ENCODE measurements at places on chromosomes 7 and 10. TPM values are rescaled to one million over a fixed set of nuclear protein-coding genes. Genes with fewer than 3 reads are reported as not detected.

LANCL2 gene
- 24.5 TPM for total RNA-seq

GRCh38 chr10:70925377-70926225, 37.2 kb upstream of the PCBD1 start:
- peak; percentile 69 for DNase-seq

GRCh38 chr7:51702673-51703072, 386.1 kb upstream of the COBL start:
- DNase-seq = no peak

LAMB4 gene
- 17.3 TPM for total RNA-seq

TYW1B gene
- 50.3 TPM for total RNA-seq

- no peak for DNase-seq
Observed at GRCh38 chr10:78937800-78938694, 130.7 kb upstream of the ZMIZ1 start.

SLIT1 gene
- total RNA-seq = 1.7 TPM

DNA sequence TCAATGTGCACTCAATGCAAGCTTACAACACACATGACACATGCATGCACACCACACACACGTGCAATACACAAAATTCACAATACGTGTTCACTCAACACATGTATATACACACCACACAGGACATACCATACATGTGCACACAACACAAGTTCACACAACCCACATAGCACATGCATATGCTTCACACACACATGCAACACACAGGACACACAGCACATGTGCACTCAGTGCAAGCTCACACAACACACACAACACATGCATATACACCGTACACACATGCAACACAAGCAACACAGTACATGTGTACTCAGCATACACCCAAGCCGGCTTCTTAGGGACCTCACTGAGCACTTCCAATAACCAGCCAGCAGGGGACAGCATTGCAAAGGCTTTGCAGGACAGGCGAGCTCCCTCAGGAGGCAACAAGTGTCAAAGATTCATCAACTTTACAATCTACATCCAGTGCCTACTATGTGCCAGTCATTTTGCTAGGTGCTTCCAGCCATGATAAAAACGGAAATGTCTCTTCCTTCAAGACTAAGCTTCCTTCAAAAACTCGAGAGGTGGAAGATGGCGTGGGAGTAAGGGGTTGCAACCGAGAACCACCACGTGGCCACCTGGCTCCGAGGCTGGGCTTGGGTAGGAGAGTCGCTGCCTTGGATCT, 61.1 kb downstream of the JCAD start:
- DNase-seq = peak; percentile 68

CLRN3 gene
- total RNA-seq = 119 TPM

SH2B2 gene
- total RNA-seq = 2.0 TPM

DNA sequence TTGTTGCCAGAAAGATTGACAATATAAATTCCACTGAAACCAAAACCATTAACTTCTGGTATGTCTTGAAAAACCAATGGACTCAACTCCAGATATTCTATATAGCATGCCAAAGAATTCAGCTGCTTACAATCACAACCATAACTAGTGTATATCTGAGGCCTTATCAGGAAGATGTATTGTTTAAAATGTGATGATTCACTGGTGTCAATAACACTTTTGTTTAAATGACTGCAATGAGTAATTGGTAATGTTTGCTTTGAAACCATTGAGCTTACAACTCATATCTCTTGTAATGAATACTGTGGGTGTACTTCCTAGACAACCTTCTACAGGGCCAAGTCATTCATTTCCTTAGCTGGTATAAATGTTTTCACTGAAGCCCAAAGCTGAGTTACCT, 727.9 kb upstream of the KCND2 start:
- DNase-seq = no peak

C10orf53 gene
- total RNA-seq = not detected

GPR22 gene
- total RNA-seq = not detected

GRCh38 chr10:127405221-127405620, 143.9 kb upstream of the NPS start:
- no peak for DNase-seq

- DNase-seq = peak; percentile 61
Observed at GRCh38 chr7:137978464-137979237, 23.2 kb downstream of the CREB3L2 start.

CXCL12 gene
- total RNA-seq = 18.5 TPM

GRCh38 chr10:55822096-55822495, 539.0 kb downstream of the ZWINT start:
- no peak for DNase-seq

GRCh38 chr10:80421707-80422536, 13.6 kb downstream of the PRXL2A start:
- no peak for DNase-seq

BET1 gene
- 44.6 TPM for total RNA-seq

GRCh38 chr10:75037171-75038153, 74.0 kb upstream of the SAMD8 start:
- no peak for DNase-seq

GRCh38 chr7:32058002-32058401, 12.2 kb downstream of the PDE1C start:
- DNase-seq = no peak

GRCh38 chr10:126391192-126391885, 3.1 kb upstream of the ADAM12 start:
- no peak for DNase-seq

- peak; percentile 48 for DNase-seq
Observed at GRCh38 chr7:26910221-26910620, 45.8 kb upstream of the SKAP2 start.

GRCh38 chr10:114810926-114811325, 10.7 kb upstream of the FHIP2A start:
- DNase-seq = no peak

MAD1L1 gene
- 55.6 TPM for total RNA-seq

- no peak for DNase-seq
Observed at GRCh38 chr7:110790992-110791391, 299.9 kb upstream of the LRRN3 start.

DNA sequence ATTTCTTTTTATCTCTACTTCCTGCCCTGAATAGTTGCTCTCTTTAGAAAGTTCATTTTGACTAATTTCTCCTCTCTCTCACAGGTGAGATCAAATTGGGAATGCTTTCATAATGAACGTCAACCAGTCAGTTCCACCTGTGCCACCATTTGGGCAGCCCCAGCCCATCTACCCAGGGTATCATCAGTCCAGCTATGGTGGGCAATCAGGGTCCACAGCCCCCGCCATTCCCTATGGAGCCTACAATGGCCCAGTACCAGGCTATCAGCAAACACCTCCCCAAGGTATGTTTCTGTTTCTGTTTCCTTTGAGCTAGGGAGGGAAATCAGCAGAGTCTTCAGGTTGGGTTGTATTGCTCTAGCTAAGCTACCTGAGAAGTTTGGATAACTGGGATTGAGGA, 2.5 kb downstream of the SEC24C start:
- no peak for DNase-seq

GRCh38 chr7:70810558-70811139, 321.3 kb upstream of the GALNT17 start:
- no peak for DNase-seq

ITGB8 gene
- total RNA-seq = 34.0 TPM

DNA sequence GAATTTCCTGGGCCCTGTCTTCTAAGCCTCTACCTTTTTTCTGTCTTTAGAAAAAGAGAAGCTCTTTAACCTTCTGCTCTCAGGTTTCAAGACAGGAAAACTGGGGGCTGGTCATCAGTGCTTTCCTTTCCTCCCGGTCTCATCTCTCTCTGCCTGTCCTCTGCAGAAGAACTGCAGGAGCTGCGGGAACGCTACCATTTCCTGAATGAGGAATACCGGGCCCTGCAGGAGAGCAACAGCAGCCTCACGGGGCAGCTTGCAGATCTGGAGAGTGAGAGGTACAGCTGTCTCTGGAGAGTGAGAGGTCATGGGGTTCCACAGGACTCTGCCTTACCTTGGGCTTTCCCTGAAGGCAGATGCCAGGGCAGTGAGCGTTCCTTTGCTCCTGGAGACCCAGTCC, 12.7 kb downstream of the CCDC136 start:
- no peak for DNase-seq

HOXA3 gene
- 16.3 TPM for total RNA-seq

ZC3HAV1 gene
- total RNA-seq = 33.5 TPM

DNA sequence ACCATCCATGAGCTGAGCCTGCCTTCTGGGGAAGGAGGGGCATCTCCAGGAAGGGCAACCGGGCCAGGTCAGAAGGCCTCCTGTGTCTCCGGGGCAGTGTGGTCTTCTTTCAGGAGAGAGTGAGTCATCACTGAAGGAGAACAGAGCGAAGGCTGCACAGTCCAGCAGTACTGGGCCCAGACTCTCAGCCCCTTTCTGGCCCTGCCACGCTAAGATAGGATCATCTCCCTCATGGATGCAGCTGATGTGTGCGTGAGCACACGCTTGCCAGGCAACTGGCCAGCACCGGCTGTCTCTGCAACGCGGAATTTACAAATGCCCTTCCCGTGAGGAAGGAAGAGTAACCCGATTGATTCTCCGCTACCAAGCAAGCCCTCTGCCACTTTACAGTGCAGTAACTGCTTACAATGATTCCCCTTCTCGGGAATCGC, 328.2 kb downstream of the TNS3 start:
- DNase-seq = peak; percentile 20

DNA sequence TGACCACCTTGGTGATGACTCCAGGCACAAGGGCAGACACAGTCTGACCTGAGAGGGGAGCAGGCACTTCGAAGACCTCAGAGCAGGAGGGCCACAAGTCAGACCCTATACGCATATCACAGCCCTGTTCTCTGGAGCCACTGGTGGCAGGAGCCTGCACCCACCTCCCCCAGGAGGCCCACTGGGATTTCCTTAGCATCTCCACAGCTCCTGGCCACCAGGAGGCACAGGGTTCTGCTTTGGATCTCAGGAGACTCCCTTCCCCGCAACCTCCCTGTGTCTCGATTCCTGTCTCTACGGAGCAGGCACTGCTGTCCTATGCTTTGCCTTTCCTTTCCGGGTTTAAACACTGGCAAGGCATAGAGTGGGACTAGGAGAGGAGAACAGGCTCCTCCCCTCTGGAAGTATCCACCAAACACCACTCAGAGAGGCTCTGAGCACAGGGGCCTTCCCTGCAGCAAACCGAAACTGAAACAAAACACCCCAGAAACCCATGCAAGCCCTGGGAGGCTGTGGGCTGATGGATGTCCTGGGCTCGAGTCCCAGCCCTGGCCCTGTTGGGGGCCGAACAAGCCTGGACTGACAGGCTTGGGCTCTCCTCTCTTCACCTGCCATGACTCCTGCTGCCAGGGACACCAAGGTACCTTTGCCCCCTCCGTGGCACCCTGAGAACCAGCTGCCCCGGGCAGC, 166.3 kb downstream of the NEURL1 start:
- DNase-seq = peak; percentile 74

GRCh38 chr10:61983255-61983654, 81.8 kb downstream of the ARID5B start:
- no peak for DNase-seq

All from Peyer's patch (tissue), 4 donors.